ENCODE measurements at places on chromosomes 1 and 21.

DNA sequence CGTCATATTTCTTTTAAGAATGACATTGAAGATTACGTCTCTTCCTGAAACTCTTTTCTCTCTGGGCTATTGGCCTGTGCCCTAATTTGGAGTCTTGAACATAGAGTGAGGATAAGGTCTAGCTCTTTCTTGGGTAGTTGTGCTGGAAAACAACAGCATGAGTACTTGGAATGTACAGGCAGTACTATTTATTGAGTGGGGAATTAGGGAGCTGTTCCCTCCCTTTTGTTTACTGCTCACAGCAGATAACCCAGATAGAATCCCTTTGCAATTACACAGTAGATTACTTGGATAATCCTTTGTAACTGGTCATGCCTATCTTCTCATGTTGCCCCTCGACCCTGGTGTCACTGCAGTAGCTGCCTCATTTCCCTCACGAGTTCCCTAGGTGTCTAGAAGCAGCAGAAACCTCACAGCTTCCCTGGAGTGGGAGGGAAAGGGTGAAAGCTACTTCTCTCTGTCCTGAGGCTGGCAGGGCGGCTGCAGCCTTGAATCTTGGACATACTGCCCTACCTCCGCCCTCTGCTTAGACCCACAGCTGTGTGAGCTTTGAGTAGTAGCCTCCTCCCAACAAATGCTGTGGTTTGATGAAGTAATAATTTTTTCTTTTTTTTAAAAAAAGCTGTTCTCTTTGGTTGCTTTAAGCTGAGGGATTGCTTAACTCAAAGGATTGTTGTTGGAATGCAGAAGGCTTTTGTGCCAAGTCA lies 70.6 kb downstream of the FGGY start:
- peak; percentile 97 for DNase-seq

DNA sequence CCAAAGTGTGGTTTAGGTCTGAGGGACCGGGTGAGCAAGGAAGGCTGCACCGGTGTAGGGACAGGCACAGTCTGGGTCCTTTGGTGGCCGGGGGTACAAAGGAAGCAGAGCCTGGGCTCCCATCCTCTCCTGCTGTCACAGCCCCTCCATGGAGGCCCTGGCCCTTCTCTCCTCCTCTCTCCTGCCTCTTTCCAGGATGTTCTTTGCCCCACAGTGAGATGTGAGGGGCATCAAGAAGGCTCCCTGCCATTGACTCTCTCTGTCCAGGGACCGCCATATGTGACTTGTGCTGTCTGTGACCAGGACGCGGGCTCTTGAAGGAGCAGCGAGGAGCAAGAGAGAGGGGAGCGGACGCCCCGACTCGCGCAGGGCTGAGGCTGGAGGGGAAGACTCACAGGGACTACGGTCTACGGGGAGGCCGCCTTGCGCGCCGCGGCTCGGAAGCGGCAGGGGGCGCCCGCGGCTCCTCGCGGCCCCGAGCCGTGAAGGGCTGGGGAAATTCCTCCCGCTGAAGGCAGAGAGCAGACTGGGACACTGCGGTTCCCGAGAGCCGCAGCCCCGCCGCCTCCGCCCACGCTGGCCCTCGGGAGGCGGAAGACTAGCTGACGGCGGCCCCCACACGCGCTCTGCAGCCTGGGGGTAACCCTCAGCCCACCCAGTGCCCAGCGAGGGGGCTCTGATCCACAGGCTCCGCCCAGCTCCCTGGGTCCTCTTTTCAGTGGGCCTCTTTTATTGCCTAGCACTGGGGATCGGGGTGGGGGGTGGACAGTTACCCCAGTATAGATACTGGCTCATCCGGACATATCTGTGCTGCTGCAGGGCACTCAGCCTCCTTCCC lies 40.8 kb downstream of the MAB21L3 start:
- peak; percentile 69 for DNase-seq

DNA sequence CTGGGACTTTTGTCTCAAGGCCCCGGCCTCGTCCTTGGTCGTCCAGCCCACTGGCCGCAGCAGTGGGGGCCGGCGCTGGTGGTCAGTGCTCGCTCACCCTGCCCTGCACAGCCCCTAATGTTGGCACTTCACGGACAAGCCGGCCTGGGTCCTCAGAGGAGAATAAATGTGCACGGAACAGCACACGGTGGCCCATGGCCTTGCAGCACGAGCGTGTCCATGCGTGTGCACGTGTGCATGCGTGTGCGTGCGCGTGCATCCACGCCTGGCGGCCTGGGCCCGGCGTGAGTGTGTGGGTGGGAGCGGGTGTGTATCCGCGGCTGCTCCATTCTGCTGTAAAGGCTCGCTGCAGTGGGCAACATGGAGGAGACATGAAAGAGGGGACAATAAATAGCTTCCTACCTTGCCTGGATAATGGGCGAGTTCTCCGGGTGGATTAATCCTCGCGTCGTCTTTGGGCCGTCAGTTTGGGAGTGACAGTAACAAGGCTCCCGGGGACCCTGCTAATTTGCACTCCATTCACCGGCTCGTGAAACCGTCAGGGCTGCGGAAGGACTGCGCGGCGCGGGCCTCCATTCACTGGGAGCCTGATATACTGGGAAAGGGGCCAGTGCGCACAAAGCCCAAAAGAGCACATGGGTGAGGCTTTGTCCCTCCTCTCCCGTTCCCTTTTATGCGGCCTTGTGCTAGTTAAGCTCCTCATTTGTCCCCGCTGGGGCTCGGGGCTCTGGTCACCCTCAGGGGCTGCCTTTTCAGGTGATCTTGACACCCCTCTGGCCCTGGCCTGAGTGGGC lies 142.8 kb downstream of the PRDM16 start:
- DNase-seq: no peak

DNA sequence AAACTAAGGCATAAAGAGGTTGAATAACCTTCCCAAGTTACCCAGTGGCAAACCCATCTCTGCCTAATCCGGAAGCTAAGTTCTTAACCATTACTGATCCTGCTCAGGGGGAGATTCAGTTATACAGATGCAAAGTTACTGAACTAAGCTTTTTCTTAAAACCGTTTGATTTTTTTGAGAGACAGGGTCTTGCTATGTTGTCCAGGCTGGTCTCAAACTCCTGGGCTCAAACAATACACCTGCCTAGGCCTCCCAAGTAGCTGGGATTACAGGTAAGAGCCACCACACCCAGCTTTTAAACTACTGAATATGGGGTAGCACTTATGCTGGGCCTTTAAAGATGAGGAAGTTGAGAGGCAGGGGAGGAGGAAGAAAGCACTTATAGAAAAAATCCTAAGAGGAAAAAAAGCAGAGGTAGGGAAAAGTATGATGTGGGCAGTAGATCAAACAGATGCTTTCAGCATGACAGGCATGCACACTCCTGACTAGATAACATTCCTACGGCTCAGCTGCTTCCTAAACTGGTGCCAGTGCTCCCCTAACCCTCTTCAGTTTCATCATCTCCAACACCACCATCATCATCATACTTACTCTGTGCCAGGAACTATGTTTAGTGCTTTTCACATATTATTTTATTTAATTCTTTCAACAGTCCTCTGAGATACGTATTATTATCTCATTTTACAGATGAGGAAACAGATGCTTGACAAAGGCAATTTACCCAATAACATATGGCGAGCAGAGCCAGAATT lies 5.8 kb downstream of the PAFAH2 start:
- peak; percentile 68 for DNase-seq

DNA sequence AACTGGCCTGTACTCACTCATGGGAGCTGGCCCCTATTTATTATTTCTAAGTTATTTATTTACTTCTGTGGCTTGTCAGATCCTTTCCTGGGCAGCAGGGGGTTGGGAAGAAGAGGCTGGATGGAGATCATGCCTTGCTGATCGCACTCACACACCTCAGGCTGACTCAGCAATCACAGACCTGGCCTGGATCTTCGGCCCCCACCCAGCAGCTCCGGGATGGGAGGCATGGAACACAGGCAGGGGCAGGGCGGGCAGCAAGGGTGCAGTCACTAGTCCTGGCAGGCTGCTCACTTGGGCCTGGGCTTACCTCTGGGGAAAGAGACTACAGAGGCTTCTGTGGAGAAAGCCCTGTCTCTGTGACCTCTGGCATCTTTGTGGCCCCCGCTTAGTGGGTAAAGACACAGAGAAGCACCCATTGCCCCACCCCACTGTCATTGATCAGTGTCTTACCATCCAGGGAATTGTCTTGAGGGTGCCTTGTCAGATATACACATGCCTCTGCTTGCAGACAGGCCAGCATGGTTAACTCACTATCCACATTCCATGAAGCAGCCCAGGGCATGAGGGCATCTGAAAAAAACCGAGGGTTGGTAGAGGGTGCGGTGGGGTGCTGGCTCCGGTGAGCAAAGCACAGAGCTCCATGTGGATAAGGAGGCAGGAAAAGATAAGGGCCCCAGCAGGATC lies 3.7 kb downstream of the ARTN start:
- no peak for DNase-seq

- DNase-seq: peak; percentile 40
Measured at GRCh38 chr1:32791881-32792280, 25.3 kb downstream of the YARS1 start.

- DNase-seq: peak; percentile 4
Measured at GRCh38 chr21:17370263-17370662, 142.6 kb upstream of the CXADR start.

GRCh38 chr1:212341090-212341489 lies 55.9 kb downstream of the PPP2R5A start:
- DNase-seq: no peak

DNA sequence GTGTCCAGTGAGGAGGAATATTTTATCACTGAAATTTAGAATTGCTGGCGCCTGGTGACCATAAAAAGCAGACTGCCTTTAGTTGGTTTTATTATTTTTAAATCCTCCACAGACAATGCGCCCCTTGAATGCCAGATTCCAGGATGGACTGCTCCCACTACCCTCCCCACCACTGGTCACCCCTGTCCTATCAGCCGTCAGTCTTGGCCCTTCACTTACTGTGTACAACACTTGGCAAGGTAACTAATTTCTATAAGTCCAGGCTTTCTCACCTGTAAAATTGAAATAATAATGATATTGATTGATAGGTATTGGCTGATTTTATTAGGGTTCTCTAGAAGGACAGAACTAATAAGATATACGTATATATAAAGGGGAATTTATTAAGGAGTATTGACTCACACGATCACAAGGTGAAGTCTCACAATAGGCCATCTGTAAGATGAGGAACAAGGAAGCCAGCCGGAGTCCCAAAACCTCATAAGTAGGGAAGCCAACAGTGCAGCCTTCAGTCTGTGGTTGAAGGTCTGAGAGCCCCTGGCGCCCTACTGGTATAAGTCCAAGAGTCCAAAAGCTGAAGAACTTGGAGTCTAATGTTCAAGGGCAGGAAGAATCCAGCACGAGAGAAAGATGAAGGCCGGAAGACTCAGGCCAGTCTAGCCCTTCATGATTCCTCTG lies 17.8 kb downstream of the RHEX start:
- no peak for DNase-seq

- peak; percentile 70 for DNase-seq
Measured at GRCh38 chr1:26110731-26111529, 694 bp upstream of the PDIK1L start.

GRCh38 chr1:23018661-23019093 lies 591 bp upstream of the KDM1A start:
- no peak for DNase-seq

DNA sequence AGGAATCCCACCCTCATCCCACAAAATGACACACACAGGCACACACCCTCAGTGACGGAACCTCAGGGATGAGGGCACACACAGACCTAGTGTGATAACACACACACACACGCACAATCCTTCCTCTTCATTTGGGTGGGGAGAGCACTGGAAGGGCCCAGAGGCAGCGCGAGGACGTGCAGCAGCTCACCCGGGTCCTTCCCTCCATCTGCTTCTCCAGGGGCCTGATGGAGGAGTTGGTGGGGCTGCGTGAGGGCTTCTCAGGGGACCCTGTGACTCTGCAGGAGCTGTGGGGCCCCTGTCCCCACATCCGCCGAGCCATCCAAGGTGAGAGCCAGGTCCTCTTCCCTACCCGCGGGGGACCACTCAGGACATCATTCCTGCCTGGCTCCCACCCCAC lies 557 bp downstream of the CLCNKA start:
- DNase-seq: no peak

- DNase-seq: no peak
Measured at GRCh38 chr1:228362884-228363450, 43.7 kb downstream of the TRIM11 start.

- no peak for DNase-seq
Measured at GRCh38 chr1:231318015-231318355, 19.7 kb downstream of the EXOC8 start.

DNA sequence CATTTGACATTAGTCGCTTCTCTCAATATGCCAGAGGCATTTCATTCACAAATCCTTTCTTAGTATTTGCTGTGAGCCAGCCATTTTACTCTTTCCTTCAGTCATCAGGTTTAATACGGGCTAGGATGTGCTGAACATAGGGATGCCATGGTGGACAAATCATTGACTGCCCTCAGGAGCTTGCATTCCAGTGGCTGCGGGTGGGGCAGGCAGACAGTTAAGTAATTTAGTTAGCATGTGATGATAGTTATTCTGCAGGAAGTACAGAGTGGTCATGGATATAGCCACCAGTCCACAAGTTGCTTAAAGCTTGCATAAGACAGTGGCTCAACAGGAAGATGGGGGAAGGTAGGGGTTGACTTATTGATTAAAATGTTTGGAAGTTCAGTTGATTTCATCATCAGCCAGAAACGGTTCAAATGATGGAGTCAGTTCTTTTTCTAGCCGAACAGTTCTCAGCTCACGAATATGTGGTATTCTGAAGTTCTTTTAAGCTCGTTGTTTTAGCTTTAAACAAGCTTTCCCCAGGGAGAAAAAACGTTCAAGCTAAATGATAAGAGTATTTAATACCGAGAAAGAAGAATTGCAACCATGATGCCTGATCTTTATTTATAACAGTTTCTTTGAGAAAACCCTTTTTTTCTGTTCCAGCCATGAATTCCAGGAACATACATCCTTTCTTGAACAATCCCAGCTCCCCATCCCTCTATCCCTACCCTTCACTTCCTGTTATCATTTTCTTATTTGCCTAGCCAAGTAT lies 1.4 kb downstream of the SLC22A15 start:
- peak; percentile 78 for DNase-seq

GRCh38 chr1:61353797-61354406 lies 271.5 kb downstream of the NFIA start:
- DNase-seq: no peak

DNA sequence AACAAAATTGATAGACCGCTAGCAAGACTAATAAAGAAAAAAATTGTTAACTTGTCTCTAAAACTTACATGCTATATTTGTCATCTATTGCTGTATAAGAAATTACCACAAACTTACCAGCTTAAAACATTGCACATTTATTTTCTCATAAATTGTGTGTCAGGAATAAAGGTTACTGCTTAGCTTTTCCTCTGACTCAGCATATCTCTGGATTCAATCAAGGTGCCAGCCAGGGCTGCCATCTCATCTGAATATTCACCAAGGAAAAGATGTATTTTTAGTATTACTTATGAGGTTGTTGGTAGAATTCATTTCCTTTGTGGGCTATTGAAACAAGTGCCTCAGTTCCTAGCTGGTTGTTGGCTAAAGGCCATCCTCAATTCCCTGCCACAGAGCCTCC lies 912.6 kb upstream of the NEGR1 start:
- no peak for DNase-seq

DNA sequence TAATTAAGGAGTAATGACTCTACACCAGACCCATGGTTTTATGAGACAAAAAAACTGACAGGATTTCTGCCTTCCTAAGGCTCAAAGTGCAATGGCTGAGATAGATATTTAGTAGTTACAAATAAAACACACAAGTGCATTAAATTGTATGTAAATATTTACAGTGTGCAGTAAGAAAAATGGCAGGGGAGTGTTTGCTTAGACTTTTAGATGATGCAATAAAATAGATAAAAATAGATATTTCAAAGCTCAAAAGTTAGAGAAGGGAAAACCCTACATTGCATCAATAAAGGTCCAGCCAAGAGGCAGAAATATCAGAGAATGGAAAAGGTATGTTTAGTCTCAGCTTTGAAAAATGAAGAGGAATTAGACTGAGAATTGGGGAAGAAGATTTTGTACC lies 226.3 kb upstream of the FGGY start:
- DNase-seq: peak; percentile 33

- no peak for DNase-seq
Measured at GRCh38 chr1:68551459-68551858, 54.6 kb upstream of the DEPDC1 start.

All from choroid plexus epithelial cell (primary cell).